ENCODE measurements at places on chromosomes 2 and 18.

DNA sequence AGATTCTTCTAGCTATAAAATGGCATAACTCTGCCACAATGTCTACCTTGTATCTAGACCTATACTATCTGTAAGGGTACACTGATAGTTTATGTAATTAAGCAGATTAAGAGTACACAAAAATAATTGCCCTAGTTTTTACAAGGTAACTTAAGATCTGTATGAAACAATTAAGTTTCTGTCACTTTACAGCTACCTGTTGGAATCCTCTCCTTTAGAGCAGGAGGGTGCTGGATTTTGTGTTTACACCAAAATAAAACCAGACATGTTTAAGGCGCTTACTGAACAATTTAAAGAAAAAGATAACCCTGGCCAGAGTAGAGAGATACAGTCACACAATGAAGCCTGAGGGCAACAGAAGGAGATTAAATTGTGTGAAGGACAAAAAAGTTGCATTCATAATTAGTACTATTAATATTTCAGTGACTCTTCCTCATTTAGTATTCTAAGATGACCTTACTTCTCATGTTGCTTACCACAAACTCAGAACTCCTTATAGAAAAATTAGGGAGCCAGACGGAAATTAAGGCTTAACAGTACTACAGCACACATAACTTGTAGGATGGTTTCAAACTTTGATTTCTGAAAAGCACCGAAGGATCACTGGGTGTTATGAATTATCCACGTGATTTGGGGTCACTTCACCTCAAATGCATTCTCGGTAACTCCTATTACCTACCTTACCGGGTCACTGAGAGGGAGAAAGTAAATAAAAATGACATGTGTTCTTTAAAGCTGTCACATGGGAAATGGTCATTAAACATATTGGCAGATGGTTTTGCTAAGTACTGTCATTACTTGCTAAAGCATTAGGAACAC lies 1.0 kb downstream of the DARS1 start:
- DNase-seq = no peak

DNA sequence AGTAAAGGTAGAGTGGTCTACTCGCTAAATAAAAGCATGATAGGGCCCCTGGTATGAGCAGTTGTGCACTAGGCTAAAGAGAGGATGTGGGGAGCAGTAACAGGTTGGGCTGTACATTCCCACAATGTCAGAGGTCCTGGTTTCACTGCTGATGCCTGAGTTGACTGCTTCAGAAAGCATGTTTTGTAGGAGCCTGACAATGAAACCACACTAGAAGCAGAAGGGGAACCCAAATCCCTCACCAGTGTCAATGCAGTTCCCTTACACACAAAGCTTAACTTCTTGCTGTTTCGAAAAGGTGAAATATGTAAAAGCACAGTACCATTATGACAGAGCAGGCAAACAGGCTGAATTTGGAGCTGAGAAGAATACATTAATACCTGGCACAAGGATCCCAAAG lies 291.7 kb upstream of the KYNU start:
- DNase-seq = no peak

GRCh38 chr2:71785516-71785981 lies 332.2 kb downstream of the DYSF start:
- DNase-seq = no peak

DNA sequence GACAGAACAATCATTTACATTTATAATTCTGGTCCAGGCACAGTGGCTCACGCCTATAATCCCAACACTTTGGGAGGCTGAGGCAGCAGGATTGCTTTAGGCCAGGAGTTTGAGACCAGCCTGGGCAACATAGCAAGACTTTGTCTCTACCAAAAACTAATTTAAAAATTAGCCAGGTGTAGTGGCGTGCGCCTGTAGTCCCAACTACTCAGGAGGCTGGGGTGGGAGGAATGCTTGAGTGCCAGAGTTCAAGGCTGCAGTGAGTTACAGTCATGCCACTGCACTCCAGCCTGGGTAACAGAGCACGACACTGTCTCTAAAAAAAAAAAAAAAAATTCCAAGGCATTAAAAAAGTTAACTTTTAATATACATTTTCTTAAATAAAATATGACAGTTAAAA lies 88.1 kb downstream of the PLEKHM3 start:
- no peak for DNase-seq

DNA sequence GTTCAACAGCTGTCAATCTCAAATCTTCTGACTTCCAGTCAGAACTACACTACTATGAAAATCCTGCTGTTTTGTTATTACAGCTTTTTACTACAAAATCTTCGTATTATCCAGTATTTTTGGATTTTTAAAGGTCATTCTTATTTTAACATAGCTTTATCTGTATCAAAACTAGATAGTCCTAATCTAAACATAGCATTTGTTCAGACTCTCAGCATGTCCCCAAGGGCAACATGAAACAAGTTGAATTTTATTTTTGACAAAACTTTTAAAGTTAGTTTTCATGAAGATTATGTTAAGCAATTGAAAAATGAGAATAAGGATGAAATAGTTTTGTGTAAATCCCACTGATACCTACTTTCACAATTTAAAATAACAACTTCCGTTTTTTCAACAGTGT lies 48.1 kb downstream of the PDE1A start:
- no peak for DNase-seq

- no peak for DNase-seq
Observed at GRCh38 chr2:113073325-113073834, 5.6 kb downstream of the IL1F10 start.

DNA sequence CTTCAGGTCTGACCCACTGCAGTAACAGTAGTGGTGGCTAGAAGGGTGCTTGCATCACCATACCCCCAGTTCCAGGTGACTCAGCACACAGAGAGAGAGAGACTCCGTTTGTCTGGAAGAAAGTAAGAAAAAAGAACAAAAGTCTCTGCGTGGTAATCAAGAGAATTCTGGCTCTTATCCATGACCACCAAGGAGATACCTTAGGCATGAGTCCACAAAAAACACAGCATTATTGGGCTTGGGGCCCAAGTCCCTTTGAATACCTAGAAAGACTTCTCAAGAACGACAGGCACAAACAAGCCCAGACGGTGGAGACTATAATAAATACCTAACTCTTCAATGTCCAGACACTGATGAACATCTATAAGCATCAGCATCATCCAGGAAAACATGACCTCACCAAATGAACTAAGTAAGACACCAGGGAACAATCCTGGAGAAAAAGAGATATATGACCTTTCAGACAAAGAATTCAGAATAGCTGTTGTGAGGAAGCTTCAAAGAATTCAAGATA lies 21.7 kb upstream of the BAZ2B start:
- no peak for DNase-seq

DNA sequence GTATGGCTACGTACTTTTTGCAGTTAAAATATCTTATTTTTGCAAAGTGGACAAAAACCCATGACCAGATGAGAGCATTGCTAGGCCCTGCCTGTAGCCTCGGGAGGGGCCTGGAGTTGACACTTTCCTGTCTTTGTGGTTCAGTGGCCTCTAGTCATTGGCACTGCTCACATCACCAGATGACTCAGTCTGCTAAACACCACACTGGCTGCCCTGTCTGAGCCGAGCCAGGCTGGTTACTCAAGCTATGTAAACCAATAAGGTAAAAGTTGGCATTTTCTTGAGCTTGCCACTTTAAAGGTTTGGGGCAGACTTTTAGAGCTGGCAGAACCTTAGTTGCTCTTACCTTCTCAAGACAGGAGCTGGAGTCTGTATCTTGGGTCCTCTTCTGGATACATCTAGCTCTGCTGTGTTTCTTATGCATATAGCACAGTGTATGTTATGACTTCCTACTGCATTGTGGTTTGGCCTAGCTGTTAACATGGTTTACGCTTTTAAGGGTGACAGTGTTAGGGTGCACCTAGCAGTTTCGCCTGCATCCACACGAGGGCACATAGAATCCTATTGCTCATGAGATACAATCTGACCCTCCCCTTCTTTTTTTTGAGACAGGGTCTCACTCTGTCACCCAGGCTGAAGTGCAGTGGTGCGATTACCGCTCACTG lies 76.4 kb downstream of the AP1S3 start:
- DNase-seq = no peak

DNA sequence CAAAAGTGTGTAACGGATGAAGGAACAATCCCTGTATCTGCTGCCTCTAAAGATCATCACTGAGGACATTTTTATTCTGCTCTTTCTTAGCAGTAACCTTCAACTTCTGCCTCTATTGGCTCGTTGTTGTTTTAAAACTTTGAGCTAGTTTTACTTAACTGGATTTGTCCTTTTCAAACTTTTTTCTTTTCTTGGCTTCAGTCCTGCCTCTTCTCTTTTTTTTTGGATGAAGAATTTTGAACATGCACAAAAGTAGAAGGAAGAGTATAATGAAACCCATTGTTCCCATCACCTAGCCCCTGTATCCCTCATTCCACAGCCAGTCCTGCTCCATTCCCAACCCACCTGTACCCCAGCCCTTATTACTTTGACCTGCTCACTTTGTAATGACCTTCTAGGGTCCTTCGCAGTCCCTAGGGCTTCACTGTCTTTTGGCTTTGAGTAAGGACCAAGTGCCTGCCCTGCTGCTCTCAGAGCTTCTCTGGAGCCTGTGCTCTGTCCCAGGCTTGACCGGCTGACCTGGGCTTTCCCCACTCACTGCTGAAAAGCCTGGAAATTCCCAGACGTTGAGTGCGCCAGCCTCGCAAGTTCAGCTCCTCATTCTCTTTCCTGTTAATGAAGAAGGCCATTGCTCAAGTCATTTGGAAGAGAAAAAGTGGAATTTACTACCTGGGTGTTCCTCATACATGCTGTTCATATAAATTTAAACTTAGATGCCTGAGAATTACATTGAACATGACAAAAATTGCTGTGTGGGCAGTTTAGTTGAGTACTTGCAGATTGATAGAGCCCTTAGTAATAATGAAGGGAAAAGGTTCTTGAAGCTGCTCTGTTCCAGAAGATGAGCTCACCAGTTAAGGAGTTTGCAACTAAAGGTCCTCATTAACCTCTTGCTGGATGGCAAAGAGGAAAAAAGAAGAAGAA lies 149.3 kb upstream of the ALPP start:
- no peak for DNase-seq

- DNase-seq = no peak
Observed at GRCh38 chr18:11134940-11135339, 14.4 kb downstream of the PIEZO2 start.

DNA sequence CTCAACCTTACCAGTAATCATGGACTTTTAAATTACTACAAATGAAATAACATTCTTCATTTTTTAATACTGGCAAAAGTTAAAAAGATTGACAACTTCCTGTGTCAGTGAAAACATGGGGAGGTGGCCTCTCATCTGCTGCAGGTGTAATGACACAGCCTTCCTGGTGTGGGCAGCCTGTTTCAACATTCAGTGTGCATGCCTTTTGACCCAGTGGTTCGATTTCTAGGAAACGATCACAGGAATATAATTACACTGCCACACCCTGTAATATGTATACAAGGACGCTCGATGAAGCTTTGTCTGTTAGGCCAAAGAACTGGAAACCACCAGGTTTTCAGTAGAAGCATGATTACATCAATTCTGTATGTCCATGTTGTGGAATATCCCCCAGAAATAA lies 68.7 kb downstream of the MTHFD2 start:
- no peak for DNase-seq

- no peak for DNase-seq
Observed at GRCh38 chr18:56162311-56163265, 475.8 kb downstream of the TXNL1 start.

DNA sequence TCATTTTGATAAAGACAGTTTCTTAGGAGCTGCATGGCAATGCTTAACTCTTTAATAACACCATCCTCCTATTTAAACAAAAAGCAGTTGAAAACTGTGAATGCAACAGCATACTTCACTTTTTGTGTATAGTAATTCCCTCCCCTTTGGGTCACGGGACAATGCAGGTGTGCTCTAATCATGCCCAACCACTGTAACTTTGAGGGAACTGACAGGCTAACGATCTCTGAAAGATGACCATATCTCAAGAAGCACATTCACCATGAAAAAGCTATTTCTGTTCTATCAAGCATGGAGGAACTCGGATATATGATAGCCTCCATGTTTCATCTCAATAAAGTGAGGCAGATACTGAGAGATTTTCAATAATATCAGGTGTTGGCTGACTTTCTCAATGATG lies 81.1 kb upstream of the CD226 start:
- no peak for DNase-seq

DNA sequence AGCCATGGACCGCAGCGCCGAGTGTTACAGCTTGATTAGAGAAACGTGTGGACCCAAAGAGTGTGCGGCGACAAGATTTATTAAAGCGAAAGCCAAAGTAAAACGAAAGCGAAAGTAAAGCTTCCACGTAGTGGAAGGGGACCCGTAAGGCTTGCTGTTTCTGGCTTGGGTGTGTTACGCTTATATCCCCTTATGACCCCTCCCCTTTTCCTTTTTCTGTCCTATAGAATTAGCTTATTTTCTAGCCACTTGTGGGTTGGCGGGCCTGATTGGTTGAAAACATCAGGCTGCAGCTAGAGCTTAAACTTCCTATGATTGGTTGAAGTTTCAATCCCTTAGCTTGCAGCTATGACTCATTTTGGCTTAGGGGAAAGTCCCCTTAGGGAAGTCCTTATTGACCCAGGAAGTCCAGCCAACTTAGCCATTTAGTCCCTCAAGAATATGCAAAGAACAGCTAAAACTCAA lies 969.7 kb downstream of the DCDC2C start:
- DNase-seq = peak; percentile 75

DNA sequence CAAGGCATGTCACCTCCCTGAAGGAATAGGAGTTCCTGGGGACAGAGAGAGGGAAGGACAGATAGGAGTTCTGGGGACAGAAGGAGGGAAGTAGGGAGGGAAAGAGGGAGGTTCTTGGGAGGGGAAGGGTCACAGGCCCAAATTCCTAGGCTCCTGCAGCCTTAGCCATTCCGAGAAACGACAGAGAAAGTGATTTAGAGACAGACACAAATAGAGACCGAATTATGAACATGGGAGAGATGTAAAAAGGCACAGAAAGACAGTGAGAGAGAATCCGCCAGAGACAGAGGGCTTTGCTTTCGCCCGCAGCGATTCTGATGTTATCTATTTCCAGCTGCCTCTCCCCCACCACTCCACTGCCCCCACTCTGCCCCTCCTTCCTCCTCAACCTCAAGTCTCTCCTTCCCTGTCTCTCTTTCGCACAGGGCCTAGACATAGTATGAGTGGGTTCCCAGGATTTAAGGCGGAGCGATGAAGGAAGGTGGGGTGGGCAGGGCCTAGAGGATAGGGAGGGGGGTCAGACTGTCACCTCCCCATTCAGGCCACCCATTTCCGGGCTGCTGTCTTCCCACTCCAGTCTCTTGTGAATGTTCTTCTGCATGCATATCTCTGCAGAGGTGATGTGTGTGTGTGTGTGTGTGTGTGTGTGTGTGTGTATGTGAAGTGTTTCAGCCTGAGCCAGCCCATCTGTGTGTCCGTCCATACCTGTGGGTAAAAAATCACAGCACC lies 3.3 kb upstream of the WNT6 start:
- DNase-seq = no peak

Data from CMK (cell line).